ENCODE measurements at places on chromosomes 7 and 10. TPM values are rescaled to one million over a fixed set of nuclear protein-coding genes. Genes with fewer than 3 reads are reported as not detected.
A peak's percentile ranks its signal among the peaks of the same experiment; 100 is the strongest.

Gene TUBAL3
- total RNA-seq, result 0.40 TPM

Gene ELMO1
- 11.4 TPM for total RNA-seq

Gene KIFBP
- total RNA-seq, result 54.9 TPM

Gene LLCFC1
- total RNA-seq, result not detected

Gene TFEC
- 1.6 TPM for total RNA-seq

DNA sequence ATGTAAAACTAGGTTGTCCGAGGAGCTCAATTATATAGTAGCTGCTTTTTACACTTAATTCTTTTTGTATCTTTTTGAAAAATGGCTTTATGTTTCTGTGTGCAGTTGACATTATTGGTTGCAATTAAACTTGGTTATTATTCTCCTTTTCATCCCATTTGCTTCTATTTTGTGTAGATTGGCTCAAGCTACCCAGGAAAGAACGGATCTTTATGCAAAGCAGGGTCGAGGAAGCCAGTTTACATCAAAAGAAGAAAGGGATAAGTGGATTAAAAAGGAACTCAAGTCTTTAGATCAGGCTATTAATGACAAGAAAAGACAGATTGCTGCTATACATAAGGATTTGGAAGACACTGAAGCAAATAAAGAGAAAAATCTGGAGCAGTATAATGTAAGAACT, 16.5 kb downstream of the SMC3 start:
- no peak for DNase-seq

DNA sequence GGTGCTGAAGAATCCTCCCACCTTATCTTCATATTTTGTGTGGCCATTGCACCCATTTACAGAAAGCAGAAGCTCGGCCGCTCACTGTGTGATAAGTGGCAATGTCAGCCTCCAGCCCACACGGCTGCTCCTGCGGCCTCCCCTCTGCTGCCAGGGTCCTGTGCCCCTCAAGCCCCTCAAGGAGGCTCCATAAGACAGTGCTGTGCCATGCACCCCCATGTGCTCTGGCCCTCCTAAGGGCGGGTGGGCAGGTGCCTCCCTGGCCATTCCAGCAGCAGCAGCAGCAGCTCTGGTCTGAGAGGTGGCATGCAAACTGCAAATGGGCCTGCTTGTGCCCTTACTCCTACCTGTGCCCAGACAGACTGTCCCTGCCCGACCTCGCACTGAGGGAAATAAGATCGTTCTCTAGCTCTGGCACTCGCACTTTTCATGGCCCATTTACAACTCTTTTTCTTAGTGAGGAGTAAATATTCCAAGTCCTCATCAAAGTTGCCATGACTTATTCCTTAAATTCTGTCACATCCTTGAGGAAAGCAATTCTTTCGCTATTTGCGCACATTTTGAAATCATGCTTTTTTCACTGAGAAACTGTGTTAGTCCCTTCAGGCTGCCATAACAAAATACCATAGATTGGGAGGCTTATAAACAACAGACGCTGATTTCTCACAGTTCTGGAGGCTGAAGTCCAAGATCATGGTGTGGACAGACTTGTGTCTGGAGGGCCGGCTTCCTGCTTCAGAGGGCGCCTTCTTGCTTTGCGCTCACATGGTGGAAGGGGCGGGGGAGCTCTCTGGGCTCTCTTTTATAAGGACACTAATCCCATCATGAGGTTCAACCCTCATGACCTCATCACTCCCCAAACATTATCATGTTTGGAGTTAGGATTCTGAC, 187.8 kb downstream of the COBL start:
- no peak for DNase-seq

DNA sequence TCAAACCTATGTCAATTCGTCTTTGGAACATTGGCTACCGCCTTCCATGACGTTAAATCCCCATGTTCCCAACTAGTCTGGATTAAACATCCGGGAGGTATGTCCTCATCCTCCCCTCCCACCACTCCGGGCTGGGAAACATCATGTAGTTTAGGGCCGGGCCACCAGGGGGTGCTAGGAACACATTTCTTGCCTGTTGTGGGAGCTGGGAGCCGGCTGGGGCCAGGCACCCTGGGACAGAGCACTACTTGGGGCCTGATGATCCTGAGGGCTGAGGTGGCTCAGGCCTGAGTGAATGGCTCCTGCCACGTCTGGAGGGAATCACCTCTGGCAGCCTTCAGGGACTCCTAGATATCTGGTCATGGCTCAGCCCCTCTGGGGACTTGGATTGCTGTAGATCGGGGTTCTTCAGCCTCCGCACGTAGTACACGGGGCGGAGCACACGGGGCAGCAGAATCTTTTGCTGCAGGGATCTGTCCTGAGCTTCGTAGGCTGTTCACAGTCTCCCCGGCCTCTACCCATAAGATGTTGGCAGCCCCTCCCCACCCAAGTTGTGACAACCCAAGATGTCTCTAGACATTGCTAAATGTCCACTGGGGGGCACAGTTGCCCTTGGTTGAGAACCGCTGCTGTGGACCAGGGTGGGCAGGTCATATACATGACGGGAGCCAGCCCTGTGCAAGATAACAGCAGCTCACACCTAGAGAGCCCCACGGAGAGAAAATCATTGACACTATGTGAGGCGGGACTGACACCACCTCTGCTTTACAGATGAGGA, 141.2 kb upstream of the ZNF716 start:
- no peak for DNase-seq

DNA sequence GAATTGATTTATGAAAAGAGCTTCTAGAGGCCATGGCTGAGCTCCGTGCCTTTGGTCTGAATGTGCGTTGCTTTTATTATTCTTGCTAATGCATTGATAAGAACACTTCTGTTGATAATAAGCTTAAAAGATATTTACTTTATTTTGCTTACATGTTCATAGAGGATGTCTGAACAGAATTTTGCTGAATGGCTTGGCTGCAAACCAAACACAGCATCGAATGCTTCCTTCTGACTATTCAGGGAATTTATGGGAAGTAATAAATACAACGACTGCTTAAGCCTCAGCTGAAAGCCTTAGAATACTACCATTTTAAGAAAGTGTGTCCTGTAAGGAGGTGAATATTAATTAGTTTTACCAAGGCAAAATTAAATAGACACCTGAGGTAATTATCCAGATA, 643.5 kb upstream of the POT1 start:
- DNase-seq, result no peak

GRCh38 chr10:15188603-15189002, 20.1 kb upstream of the NMT2 start:
- DNase-seq, result no peak

- DNase-seq, result peak; percentile 96
These were observed at the start of gene USP6NL for GRCh38 chr10:11611248-11612020. Gene USP6NL (minus strand): TSS chr10:11611650. CDS start chr10:11597634, 14,016 bp downstream.

DNA sequence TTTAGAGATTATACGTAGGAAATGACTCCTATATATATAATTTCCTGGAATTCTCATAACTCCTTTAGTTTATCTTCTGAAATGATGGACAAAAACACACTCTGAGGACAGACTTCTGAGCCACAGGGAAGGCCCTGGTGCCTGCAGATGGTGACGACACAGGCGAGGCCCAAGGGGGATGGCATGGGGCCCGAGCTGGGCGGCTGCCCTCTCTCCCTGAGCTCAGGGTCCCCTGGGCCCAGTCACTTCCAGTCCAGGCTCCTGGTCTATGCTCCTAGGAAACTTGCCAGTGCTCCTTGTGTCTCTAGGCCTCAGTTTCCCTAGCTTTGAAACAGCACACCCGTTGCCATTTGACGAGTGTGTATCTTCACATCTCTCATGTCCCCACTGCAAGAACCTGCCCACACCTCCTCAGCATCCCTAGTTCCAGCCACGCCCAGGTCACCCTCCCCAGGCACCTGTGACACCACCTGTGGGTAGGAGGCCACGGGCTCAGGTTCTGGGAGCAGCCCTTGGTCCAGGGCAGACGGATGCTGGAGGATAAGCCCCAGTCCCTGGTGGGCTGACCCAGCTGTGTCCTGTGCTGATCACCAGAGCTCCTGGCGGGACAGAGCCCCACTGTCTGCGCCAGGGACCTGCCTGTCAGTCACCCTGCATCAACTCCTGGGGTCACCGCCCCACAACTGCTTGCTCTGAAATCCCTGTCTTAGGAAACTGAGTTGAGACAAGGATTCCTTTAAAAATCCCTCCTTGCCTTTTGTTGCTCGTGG, 23.4 kb upstream of the SHH start:
- no peak for DNase-seq

- DNase-seq, result no peak
These were observed 19.6 kb downstream of the DLG5 start for GRCh38 chr10:77906951-77907421.

- no peak for DNase-seq
These were observed 7.0 kb downstream of the ANKMY2 start for GRCh38 chr7:16638282-16639280.

DNA sequence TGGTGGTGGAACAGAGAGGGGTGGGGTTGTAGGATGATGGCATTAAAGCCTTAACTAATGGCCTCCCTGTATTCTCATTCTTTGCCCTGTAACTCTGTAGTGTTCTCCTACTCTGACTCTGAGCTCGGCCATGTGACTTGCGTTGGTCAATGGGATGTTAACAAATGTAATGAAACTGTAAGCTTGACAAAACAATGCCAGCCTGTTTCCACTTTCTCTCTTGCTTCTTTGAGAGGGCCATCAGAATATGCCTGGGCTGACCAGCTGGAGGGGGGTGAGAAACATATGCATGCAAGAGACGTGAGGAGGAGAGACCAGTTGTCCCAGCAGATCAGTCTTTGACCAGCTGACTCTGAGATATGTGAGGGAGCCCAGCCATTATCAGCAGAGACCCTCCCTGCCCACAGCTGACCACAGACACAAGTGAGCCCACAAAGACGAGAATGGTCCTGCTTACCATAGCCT, 100.6 kb downstream of the ICA1 start:
- DNase-seq, result no peak

DNA sequence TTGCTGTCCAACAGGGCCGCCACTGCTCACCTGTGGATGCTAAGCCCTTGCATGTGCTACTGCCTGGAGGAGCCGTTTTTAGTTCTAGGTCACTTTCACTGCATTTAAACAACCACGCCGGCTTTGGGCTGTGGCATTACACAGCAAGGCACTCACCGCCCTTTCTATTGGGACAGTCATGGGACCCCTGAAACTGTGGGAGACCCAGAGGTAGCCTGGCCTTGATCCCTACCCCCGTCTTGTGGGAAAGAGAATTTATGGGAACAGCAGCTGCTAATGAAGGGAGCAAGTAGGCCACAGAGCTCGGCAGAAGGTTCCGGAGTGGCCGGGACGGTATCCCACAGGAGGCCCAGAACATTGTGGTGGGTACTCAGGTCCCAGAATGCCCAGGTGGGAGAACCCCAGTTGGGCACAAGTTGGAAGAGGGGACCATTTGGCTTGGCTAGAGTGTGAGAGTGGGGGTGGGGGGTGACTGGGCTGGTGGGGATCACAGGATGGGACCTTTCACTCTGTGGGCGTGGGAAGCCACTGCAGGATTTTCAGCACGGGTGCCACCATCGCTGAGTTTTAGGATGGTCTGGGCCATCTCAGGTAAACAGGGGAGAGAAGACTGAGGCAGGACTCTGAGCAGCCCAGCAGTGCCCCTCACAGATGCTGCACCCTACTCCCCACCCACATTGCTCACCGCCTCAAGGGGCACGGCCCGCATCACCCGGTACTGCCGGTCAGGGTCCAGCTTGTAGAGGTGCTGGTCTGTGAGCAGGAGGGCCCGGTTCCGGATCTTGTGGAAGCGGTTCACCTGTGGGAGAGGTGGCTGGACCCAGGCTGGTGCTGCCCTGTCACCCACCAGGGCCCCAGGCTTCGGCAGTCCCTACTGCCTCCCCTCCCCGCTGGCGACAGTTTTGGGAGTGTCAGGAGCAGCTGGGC, 15.2 kb downstream of the MYO1G start:
- DNase-seq, result peak; percentile 36

DNA sequence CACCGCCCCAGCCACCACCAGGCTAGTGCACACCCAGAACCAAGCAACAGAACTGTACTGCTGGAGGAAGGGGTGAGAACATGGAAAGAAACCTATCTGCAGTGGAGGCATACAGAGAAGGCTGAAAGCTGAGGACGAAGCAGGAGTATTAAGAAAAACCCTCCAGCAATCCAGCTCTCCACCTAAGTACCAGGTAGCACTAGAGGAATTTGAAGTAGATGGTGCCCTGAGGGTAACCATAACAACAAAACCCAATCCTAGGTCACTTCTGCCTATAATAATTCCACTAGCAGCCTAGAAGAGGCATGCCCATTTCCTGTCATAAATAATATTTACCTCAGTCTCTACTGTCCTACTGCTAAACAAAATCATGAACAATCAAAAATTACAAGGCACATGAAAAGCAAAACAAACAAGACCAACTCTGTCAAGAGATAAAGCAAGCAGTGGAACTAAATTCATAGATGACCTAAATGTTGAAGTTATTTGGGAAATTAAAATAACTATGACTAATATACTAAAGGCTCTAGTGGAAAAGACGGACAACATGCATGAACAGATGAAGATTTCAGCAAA, 51.1 kb downstream of the HYCC1 start:
- DNase-seq, result no peak

DNA sequence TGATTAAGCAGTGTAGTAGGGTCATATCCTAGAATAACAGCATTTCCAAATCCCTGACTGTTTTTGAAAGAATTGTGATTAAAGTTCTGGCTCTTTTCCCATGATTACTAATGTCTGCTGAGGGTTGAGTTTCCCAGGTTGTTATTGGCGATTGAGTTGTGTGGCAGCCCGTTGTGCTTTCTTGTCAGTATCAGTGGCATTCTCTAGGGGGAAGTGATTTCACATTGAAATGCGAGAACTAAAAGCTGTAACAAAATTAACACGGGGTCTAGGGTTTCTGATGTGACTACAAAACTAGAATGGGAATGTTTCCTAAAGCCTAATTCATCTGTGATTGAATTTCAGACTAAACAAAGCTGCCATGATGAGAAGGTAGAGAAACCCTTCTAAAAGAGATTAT, 349.4 kb downstream of the EXOC4 start:
- DNase-seq, result no peak

DNA sequence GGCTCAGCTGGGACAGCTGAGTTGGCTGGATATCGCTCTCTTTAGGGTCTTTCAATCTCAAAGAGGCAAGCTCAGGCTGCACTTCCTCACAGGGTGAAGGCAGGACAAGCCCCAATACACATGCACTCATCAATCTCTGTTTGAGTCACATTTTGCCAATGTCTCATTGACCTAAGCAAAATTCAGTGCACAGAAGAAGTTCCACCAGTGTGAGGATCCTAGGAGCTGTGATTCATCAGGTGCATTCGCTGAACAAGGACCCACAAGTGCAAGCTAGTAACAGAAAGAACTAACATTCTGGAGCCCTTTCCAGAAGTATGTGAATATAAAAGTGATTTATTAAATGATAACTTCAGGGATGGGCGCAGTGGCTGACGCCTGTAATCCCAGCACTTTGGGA, 477.2 kb downstream of the GPAM start:
- no peak for DNase-seq

All from cardiac septum (tissue), 1 donor.